DMS79 (cell line): ENCODE measurements at places on chromosomes 7 and 10.

- no peak for DNase-seq
Observed at GRCh38 chr7:155219947-155220769, 77.5 kb upstream of the INSIG1 start.

DNA sequence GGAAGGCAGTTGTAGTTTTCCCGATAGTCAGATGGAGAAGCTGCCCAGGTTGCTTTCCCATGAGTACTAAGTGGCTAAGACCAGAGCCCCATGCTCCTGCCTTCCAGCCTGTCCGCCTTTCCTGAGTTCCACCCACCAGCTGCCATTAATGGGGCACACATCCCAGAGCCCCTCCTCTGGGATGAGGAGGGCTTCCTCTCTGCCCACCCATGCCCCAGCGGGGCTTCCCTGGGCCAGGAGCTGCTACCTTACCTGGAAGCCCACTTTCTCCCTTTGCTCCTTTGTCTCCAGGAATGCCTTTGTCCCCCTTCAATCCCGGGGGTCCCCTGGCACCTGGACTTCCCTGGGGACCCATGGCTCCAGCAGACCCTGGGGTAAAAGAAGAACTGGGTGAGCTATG is 7.8 kb downstream of the SFTPD start:
- no peak for DNase-seq

DNA sequence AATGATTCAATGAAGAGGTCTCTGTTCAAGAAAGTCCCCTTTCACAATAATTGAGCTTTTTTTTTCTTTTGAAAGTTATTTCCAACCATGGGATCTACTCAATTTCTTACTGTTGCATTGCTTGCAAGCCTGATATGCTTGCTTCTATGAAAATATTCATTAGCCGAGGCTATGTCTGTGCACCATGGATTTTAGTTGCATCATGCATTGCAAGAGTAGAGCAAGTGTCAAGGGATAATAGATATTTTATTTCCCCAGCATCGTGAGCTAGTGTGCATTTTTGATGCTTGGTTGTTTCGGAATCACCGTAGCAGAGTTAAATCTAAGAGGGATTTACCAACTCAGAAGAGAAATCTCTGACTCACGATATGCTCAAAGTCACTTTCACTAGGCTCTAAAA is 222.0 kb downstream of the SH2D4B start:
- no peak for DNase-seq

DNA sequence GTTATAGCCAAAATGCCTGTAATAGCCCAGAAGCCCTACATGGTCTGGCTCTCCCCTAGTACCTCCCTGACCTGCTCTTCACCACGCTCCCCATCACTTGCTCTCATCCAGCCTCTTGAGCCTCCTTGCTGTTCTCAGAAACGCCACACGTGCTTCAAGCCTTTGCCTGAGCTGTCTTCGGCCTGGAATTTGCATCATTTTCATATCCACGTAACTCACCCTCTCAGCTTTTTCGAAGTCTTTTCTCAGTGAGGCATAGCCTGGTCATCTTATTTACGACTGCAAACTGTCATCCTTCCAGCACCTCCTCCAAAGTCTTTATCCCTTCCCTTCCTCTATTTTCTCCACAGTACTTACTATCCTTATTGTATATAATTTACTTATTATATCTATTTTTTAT is 151.0 kb upstream of the AHR start:
- no peak for DNase-seq

DNA sequence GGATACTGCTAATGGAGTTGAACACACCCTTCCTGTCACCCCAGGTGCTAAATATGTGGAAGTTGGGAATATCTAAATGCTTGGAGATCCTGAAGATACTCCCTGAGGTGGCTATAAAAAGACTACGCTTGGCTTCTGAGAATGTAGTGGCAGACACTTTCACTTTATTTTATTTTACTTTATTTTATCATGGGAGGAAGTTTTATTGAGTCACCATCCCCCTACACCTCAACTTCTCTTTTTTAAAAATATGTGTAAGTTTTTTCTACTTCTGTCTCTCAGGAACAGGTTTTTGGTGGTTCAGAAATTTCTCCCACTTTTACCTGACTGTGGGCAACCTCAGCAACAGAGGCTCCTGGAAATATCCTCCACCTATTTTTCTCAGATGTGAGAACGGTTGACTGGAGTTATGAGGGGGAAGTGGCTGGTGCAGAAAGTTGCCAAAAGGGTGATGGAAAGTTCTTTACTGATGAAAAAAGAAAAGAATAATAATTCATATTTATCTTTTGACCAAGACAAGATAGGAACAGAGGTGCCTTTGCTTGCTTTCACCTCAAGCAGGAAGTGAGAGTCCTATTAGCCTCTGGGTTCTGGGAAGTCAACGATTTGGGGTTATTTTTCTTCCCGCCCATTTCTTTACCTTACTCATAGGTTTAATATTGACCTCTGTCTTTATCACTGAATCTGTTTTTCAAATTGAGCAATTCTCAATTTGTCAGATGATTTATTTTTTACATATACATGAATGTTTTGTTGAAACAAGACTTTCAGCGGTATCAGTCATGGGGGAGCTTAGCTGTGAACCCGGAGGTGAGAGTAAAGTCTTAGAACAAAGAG is 103.6 kb downstream of the AHR start:
- DNase-seq, result no peak

DNA sequence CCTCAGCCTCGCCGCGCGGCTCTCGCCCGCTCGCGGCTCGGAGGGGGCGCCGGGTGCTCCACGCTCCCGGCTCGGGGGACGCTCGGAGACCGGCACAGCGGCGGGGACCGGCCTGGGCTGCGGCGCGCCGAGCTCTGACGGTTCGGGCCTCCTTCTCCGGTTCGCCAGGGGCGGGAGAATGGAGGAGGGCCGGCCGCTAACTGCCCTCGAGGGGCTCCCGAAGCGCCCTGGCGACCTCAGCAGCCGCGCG is 232 bp upstream of the GRID1 start:
- DNase-seq, result no peak

GRCh38 chr10:4498711-4499251 is 327.2 kb upstream of the AKR1E2 start:
- no peak for DNase-seq

- no peak for DNase-seq
Observed at GRCh38 chr7:23443974-23444373, 26.3 kb downstream of the IGF2BP3 start.

- no peak for DNase-seq
Observed at GRCh38 chr7:27575613-27576012, 87.1 kb downstream of the HIBADH start.

GRCh38 chr7:129225206-129225930 is 538 bp downstream of the AHCYL2 start:
- DNase-seq, result peak; percentile 36

DNA sequence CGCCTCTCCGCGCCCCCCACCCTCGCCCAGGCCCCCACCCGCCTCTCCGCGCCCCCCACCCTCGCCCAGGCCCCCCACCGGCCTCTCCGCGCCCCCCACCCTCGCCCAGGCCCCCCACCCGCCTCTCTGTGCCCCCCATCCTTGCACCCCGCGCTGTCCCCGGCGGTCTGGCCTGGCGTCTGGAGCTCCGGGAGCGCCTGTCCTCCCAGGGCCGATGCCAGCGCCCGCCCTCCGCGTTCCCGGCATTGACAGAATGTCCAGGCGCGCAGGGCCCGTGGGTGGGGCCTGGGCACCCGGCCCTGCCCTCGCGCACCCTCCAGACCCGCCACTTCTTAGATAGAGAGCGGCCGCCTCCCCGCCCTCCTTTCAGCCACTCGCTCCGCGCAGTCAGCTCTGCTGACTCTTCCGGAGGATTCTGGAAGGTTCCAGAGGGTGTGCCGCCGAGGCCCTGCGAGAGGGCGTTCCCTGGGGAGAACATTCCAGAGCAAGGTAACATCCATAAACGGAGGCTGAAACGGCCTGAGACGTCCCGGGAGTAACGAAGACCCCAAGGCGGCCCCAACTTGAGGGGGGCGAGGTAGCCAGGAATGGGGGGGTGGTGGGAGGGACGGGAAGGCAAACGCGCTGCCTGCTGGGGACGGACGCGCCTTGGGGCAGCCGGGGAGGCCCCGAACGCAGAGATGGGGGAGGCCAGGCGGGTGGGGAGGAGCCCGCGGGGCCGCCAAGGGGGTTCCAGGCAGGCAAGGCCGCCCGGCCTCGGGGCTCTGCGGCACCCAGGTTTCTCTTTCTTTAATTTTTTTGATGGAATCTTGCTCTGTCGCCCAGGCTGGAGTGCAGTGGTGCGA is 117.8 kb downstream of the DYNC2I1 start:
- DNase-seq, result no peak

DNA sequence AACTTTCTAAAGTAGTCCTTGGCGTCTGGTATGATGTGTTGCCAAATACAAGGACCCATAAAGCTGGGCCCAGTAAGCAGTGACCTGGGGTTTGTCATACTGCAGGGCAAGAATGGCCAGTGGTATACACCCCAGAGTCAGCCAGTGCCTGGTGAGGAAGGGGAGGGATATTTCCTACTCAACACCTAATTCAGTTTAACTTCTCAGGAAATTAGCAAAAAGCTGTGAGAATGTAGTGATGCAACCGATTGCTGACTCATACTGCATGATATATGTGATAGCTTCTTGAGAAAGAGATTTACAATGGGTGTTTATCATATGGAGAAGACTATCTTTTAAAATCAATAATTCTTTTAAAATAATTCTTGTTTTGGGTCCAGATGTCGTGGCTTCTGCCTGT is 889.3 kb upstream of the CELF2 start:
- no peak for DNase-seq

DNA sequence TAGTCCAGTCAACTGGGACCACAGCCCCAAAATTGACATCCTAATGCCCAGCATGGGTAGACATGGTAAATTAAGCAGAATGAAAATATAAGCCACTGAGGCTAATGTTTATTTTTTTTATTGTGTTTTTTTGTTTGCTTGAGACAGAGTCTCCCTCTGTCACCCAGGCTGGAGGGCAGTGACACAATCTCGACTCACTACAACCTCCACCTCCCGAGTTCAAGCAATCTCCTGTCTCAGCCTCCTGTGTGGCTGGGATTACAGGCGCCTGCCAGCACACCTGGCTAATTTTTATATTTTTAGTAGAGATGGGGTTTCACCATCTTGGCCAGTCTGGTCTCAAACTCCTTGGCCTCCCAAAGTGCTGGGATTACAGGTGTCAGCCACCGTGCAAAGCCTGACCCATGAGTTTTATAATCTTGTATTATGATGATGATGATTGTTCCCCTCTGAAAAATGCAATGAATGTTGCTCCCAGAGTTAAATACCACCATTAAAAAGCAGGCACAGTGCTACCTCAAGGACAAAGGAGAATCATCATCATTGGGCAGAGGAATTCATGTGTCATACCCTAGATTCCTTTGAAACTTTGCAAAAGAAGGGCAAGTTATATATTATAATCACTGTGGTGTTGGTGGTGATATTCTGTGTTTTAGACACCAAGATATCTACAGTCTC is 228.0 kb downstream of the PARD3 start:
- no peak for DNase-seq

DNA sequence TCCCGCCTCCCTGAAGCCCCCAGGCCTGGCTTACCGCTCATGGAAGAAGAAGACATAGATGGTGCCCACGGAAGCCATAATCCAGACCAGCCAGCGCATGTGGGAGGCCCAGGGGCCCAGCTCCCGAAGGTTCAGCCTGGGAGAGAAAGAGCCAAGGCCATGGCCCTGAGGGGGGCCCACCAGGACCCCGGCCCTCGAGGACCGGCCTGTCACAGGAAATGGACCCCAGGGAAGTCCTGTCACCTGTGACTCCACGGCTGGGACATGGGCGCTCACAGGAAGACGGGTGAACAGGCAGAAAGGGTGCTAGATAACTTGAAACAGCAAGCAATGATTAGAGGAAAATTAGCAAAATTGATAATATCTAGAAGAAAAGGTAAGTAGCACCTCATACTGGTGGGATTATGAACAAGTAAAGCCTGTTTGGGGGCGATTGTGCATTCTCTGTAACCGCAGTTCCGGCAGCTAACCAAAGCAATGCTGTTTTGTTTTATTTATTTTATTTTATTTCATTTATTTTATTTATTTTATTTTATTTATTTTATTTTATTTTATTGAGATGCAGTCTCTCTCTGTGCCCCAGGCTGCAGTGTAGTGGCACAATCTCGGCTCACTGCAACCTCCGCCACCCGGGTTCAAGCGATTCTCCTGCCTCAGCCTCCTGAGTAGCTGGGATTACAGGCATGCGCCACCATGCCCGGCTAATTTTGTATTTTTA is 27.8 kb upstream of the RADIL start:
- no peak for DNase-seq

DNA sequence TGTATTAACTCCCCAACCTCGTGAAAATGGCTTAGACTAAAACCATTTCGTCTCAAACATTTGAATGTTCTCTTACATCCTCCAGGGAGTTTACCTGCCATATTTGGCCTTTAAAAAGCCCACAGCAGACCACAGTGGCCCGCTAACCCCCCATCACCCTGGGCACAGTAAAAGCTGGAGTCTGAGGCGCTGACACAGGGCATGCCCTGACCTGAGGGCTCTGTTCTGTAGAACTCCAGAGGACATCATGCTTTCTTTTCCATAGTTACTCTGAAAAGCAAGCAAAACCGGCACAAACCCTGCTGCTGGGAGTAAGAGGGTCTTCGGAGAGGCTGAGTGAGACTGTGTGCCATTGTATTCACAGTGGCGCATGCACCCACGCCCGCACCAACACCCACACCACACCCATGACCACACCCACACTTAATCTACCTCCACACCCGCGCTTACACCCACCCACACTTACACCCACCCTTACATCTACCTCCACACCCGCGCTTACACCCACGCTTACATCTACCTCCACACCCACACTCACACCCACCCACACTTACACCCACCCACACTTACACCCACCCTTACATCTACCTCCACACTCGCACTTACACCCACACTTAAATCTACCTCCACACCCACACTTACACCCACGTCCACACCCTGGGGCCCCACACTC is 32.1 kb downstream of the LRRC27 start:
- DNase-seq, result no peak

- no peak for DNase-seq
Observed at GRCh38 chr10:100566561-100566960, 30.8 kb downstream of the HIF1AN start.

DNA sequence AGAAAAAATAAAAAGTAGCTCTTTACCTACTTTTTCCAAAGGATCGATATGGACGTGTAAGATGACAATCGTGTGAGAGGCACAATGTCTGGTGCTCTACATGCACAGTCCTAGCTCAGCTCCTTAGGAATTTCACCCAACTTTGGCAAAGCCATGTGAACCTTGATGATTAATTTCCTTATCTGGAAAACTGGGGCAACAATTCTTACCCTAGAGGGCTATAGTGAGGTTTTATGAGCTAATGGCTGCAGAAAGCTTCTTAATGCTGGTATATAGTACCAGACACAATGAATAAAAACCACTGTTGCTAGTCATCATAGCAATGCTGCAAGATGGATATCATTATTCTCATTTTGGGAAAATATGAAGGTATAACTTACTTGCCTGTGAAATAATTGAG is 202.7 kb downstream of the PARD3 start:
- no peak for DNase-seq

DNA sequence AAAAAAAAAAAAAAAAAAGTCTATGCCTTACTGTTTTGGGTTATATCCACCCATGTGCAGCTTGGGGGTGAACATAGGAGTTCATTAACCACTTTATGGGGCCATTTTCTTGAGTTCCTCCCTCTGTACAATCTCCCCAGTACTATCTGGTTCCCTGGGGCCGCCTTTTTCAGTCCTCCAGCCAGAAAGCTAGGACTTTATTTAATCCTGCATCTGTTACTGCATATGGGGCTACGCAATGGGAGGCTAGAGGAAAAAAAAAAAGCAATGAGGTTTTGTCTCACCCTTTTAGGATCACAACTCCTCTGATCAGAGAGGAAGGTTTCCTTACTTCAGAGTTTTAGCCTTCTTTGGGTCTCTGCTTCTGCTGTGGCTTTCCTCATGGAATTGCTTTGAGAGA is 51.0 kb downstream of the BTRC start:
- DNase-seq, result no peak

- no peak for DNase-seq
Observed at GRCh38 chr10:72218325-72218724, 2.2 kb upstream of the ASCC1 start.
